ENCODE measurements at places on chromosomes 3 and 15.

DNA sequence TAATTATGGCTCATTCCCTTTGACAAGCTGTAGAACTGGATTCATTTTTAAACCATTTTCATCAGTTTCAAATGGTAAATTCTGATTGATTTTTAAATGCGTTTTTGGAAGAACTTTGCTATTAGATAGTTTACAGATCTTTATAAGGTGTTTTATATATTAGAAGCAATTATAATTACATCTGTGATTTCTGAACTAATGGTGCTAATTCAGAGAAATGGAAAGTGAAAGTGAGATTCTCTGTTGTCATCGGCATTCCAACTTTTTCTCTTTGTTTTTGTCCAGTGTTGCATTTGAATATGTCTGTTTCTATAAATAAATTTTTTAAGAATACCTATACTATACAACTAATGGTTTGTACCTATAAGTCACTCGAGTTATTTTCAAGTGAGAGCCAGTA, 62.7 kb downstream of the PXYLP1 start:
- no peak for DNase-seq

DNA sequence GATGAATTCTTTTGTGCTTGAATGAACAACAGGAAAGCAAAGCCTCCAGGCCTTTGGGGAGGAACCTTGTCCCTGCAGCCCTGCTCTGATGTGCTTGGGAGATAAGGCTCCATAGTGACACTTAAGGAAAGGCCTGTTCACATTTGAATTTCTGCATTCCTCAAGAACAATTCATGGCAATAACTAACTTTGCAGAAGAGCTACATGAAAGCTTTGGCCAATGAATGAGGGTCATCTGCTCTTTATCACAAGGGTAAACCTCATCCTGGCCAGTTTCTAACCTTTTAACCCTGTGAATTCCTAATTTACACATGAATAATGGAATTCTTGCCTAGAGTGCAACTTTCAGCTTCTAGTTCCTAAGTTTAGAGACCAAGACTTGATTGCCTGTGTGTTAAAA, 5.6 kb downstream of the PRTG start:
- DNase-seq, result no peak

DNA sequence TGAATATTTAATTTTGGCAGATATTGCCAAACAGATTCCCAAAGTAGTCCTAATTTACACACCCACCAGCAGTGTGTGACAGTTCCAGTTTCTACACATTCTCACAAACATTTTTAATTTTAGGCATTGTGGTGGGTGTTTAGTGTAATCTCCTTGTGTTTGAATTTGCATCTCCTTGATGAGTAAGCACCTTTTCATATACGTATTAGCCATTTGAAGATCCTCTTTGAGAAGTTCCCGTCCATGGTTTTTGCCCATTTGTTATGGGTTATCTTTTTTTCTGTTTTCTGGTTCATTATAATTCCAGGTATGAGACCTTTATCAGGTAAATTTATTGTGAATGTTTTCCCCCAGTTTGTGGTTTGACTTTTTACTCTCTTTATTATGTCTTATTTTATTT, 2.3 kb upstream of the TM4SF19 start:
- no peak for DNase-seq

DNA sequence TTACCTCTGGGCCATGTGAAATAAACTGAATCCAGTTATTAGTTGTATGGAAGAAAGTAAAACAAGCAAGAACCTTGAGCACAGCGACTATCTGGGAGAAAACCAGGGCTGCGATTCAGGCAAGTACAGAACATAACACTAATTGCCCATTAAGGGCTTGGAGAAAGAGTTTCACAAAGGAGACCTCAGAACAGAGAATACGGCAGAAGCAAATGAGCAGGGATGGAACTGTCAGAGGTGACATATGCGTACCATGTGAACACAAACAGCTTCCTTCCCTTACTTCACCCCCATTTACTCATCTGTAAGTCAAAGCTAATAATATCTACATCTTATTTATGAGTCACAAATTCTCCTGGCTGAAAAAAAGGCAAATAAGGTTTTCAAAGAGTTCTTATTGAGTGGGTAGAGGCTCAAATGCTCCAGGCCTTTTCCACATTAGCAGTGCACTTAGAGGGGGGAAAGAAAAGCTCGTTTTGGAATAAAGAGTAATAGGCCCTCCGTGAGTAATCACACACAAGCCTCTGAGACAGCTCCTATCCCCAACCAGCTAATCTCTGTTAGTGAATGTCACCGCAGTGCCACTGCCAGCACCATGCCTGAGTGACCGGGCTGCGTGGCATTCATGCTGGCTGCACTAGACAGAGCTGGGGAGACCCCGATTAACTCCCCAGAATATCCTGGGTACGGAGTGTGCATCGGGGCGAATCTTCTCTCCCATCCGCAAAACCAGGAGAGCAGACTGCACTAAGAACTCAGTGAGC, 2.6 kb downstream of the PCSK6 start:
- no peak for DNase-seq

- DNase-seq, result no peak
Observed at GRCh38 chr15:53982071-53982680, 3.9 kb downstream of the UNC13C start.

DNA sequence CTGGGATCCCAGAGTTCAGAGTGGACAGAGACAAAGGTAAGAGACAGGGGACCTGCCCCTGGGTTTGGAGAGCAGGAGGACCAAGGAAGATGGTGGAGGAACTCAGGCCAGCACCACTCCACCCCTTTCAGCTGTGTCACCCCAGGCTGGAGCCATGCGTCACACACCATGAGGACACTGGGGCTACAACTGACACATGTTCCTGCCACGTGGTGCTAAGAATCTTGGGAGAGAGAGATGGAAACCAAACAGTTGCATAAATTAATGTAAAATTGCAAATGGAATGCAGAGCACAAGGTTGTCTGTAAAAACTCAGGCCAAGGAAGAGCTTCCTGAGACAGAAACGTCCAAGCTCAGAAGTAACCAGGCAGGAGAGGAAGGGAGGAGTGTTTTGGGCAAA, 22.7 kb upstream of the VPS33B start:
- DNase-seq, result no peak

DNA sequence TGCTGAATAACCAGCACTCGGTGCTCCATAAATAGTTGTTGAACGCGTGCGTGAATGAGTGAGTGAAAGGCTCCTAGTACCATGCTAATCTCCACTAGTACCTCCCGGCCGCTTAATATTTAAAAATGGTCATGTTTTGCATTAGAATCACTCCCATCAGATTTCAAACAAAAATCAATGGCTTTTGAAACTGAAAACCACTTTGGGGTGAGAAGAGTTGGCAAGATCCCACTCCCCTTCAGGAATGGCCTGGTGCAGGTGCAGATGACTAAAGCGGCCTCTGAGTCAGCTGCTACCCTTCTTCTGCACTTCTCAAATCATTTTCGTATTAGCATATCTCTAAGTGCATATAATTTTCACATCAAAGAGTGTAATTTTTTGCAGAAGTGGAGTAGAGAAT, 425.3 kb upstream of the PROK2 start:
- DNase-seq, result no peak

DNA sequence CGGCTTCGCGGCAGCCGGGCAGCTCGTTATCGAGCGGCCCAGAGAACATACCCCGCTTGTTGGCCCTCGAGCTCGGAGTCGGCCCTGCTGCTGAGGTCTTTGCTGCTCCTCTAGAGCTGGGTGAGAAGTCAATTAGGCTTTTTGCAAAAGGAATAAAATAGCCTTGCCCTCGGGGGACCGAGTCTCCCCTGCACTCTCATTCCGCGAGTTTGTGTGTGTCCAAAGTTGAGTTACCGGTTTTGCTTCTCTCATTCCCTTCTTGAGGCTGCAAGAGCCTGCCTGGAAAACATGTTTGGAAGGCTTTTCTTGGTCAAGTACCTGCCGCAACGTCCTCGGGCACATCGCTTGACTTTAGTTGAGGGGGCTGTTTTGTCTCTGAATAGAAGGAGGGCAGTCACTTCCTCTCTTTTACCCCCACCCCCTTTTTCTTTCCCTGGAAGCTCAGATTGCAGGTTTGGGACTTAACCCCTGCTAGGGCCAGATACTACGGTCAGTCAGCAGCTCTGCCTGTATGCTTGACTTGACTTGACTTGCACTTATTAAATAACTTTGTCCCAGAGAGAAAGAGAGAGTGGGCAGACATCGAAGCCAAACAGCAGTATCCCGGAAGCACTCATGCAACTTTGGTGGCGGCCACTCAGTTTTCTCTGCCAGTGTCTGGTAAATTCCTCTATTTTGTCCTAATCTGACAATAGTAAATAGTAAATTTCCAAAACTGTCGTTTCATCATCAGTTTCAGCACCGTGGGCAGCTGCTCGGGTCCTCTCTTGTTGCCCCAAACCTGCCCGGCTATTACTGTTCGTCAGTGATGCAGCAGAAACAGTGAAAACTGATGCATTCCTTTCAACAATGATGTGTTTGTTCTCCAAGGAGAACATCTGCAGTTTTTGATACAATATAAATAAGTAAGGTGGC, 609 bp downstream of the RNF13 start:
- peak; percentile 53 for DNase-seq

GRCh38 chr3:99640214-99640851, 1.9 kb downstream of the COL8A1 start:
- no peak for DNase-seq

- no peak for DNase-seq
Observed at GRCh38 chr15:62469478-62469873, 304.4 kb upstream of the C2CD4B start.

DNA sequence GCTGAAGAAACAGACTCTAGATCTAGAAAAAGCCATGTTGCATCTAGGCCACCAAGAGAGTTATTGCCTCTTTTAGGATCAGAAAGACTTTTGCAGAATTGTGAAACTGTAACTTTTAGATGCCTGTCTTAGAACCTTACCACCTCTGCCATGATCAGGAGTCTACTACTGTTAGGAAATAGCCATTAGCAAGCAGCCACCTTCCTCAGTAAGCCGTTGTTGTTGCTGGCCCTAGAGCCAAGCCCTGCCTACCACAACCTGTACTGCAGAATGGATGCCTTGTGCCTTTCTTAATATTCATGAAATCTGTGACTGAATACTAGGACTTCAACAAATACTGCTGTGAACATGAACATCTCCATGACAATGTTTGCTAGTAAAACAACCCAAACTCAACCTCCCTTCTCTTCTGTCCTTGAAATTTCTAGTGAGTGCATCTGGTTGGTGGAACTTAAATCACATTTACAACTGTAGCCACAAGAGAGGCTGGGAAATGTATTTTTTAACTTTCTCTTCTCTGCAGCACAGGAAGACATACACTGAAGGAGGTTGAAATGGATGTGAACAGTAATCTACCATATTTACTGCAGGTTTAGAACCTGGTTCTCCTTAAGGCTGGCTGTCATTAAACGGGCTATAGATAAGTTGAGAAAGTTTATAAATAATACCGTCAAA, 20.7 kb downstream of the RASA2 start:
- no peak for DNase-seq

DNA sequence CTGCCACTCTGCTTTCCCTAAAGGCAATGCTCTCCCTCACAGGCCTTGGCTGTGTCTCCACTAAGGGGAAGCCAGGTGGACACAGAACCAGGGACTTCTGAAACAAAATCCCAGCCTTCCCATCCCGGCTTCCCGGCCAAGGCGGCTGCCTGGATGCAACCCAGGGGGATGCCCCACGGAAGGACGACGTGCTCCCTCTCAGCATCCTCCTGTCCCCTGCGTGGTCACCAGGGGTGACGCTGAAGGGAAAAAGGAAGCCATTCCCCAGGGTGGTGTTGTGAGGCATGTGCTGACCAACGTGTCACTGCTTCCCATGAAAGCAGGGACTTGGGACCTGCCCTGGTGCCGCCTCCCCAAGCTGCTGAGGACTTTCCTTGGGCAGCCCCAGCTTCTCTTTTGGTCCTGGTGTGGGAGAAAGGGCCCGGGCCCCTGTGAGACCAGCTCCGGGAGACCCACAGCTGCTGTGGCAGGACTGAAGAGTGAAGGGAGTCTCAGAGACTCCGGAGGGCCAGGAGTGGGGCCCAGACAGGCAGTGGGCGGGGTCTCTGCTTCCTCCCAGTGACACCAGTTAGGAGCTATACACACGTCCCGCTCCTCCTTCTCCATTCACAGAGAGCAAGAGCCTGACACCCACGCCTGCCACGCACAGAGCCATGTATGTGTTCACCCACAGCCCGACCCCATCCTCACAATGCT, 139.2 kb downstream of the NUP210 start:
- DNase-seq, result no peak

GRCh38 chr3:44326019-44326418, 12.5 kb upstream of the TCAIM start:
- peak; percentile 42 for DNase-seq

DNA sequence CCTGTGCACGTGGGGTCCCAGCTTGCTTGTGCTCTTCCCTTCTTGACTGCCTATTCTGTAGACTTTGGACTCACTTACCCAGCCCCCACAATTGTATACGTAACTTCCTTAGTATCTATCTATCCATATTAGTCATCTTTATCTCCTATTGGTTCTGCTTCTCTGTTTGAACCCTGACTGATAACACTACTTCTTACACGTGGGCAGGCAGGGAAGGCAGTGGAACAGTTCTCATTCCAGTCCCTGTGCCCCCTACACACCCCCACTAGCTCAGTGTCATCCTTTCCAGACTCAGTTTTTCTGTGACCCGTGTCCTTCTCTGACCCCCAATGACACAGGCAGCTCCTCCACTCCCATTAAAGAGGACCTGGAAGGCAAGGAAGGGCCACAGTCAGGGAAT, 74.2 kb upstream of the FBN1 start:
- DNase-seq, result no peak
